ENCODE measurements at places on chromosomes 1 and 21. TPM values are rescaled to one million over a fixed set of nuclear protein-coding genes. Genes with fewer than 3 reads are reported as not detected.

The FCGR1A gene
- total RNA-seq, result not detected

The VCAM1 gene
- total RNA-seq, result 1.6 TPM

The PEX11B gene
- 23.2 TPM for total RNA-seq

The PLA2G2A gene
- total RNA-seq, result 8.4 TPM

The IVL gene
- total RNA-seq, result not detected

The OR2T2 gene
- total RNA-seq, result not detected

The OR6N1 gene
- total RNA-seq, result not detected

The CD247 gene
- total RNA-seq, result not detected
